Stimulated activated CD4-positive, alpha-beta T cell treated with anti-CD3 and anti-CD28 coated beads, Interleukin-1b, Interleukin-23, amount 100 ng/mL, for 4 hours (primary cell): ENCODE measurements at places on chromosomes 5 and 9.

GRCh38 chr9:35755071-35755470, 995 bp upstream of the MSMP start:
- DNase-seq = no peak

DNA sequence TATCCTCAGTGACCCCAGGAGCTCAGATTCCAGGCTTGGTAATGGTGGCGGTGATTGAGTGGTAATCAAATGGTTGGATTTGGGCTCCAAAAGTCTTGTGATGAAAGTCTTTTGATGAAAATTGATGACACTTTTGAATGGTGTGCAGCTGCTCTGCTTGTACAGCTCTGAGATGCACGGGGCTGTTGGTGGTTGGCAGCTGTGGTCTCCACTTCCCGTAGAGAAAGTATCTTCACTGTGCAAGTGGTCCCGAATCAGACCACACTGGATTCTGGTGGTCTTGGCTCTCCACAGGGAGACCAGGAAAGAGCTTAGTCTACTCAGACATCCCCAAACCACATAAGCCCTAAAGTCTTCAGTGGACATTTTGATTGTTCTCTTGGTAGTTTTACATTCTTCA, 96.6 kb downstream of the MARCHF11 start:
- DNase-seq = no peak

DNA sequence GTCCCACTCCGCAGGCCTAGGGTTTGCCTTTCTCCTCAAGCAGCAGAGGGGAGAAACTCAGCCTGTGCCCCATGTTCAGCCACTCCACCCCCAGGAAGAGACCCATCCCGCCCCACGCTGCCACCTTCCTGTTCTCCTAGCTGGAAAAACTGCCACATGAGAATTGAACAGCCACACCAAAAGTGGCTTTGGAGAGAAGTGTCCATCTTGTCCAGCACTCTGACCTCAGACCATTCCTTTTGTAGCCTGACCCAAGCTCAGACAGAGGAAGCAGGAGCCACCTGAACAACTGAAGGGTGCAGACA, 8.3 kb upstream of the SLC25A48 start:
- DNase-seq = no peak

DNA sequence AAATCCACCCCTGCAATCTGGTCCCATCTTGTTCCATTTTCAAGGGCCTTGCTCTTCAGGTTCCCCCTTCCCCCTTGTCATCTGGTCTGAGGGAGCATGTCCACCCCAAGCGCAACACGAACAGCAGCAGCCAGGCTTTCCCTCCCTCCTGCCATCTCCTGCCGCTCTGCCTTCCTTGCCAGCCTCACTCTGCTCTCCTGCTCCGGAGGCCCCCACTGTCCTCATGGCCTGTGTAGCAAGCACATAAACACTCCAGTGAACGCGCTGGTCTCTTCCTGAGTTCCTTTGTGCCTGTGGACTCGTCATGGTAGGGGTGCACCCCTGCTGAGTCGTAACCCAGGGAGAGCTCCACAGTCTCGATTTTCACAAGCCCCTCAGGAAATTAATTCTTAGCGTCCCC, 29.9 kb downstream of the TENT4A start:
- no peak for DNase-seq

- no peak for DNase-seq
These were observed 151.7 kb upstream of the ZNF366 start for GRCh38 chr5:72658761-72659540.

GRCh38 chr9:100096378-100096916, 2.4 kb downstream of the ERP44 start:
- no peak for DNase-seq

DNA sequence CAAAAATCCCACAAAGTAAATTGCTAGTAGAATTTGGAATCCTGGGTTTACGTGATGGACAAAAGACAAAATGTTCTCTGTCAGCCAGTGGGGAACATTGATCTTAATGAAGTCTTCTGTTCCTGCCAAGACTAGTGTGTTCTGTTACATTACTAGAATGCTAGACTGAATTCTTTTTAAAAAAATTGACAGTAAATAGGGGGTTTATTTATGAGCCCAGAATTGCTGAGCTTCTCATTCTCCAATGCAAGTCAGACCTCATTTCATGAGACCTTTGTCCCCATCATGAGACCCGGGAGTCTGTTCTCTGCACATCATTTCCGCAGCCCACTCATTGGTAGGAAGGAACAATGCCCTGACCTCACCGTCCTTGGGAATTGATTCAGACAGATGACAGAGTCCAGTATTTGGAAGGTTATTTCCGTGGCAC, 173.8 kb upstream of the OTULINL start:
- no peak for DNase-seq

DNA sequence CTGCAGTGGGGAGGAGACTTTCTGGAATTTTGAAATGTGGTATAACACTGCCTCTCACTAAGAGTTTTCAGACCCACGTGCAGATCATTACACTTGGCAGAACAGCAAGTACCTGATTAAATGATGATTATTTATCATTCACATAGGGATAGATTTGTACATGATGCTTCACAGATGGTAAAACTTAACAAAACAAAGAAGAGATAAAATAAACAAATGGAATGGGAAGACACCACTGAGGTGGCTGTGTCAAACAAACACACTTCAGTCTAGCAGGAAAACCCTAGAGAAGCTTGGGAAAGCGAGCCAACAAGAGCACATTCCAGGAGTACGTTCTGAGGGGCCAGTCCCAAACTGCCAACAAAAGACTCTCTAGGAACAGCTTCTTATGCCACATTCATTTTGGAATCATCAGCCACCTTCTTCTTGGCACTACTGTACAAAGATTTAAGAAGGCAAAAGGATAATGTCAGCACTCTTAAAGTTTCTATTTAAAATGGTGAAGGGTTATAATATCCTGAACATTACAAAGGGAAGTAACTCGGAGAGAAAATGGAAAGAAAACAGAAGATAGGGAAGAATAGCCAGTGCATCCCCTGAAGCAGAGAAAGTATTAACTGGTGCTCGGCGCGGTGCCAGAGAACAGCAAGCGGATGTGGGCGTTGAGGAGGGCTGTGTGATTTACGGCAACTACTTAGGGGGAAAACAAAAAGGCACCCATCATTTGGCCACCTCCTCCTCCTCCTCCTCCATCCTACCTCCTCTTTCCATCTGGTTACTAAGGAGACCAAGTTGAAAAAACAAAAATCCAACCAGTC, 1.6 kb downstream of the MED27 start:
- no peak for DNase-seq

GRCh38 chr5:109998726-109999125, 309.0 kb downstream of the MAN2A1 start:
- no peak for DNase-seq

DNA sequence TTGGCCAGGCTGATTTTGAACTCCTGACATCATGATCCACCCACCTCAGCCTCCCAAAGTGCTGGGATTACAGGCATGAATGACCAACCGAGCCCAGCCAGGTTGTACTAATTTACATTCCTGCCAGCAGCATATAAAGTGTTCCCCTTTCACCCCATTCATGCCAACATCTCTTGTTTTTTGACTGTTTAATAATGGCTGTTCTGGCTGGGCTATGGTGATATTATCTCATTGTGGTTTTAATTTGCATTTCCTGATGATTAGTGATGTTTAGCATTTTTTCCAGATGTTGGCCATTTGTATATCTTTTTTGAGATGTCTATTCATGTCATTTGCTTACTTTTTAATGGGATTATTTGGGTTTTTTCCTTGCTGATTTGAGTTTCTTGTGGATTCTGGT, 87.3 kb downstream of the INVS start:
- no peak for DNase-seq

GRCh38 chr9:35954942-35955546, 2.9 kb downstream of the OR2S2 start:
- DNase-seq = no peak

GRCh38 chr9:128703616-128704355, 1.5 kb downstream of the PKN3 start:
- DNase-seq = no peak

GRCh38 chr9:2758162-2758897, 41.0 kb downstream of the KCNV2 start:
- no peak for DNase-seq

GRCh38 chr5:56873056-56873455, 36.3 kb upstream of the SETD9 start:
- DNase-seq = no peak

- no peak for DNase-seq
These were observed 131.2 kb downstream of the FBN2 start for GRCh38 chr5:128406803-128407202.

- DNase-seq = no peak
These were observed 24.3 kb downstream of the KIF2A start for GRCh38 chr5:62330302-62330701.

DNA sequence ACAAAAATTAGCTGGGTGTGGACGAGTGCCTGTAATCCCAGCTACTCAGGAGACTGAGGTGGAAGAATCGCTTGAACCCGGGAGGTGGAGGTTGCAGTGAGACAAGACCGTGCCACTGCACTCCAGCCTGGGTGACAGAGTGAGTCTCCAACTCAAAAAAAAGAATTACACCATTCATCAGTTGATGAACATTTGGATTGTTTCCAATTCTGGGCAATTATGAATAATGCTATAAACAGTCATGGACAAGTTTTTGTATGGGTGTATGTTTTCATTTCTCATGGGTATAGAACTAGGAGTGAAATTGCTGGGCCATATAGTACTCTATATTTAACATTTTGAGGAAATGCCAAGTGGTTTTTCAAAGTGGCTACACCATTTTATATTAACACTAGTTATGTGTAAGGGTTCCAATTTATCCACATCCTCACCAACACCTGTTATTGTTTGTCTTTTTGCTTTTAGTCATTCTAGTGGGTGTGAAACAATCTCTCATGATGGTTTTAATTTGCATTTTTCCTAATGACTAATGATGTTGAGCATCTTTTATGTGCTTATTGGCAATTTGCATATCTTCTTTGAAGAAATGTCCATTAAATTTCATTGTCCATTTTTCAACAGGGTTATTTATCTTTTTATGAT, 9.0 kb upstream of the CCDC125 start:
- no peak for DNase-seq

DNA sequence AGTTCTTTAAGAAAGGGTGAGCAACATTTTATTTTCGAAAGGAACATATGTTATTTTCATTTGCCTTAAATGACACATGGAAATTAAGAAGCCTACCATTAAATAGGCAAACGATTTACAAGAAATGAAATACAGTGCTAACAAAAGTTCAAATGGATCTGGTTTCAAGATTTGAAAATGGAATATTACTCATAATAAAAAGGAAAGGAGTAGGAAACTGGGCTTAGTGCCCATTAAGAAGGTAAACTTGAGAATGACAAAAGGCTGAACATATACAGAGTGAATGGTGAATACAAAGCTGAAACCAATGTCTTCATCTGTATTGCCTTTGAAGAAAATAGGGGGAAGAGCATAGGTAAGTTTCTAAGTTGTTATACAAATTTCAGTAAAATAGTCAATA, 974.2 kb upstream of the C9orf72 start:
- no peak for DNase-seq
